ENCODE measurements at places on chromosomes 4 and X. TPM values are rescaled to one million over a fixed set of nuclear protein-coding genes. Genes with fewer than 3 reads are reported as not detected.
A peak's percentile ranks its signal among the peaks of the same experiment; 100 is the strongest.

GRCh38 chrX:132483951-132484350, 4.9 kb downstream of the MBNL3 start:
- no peak for DNase-seq

GRCh38 chr4:173318648-173319211, 15.4 kb downstream of the HMGB2 start:
- no peak for DNase-seq

MAGEC3 gene
- total RNA-seq, result not detected

DNA sequence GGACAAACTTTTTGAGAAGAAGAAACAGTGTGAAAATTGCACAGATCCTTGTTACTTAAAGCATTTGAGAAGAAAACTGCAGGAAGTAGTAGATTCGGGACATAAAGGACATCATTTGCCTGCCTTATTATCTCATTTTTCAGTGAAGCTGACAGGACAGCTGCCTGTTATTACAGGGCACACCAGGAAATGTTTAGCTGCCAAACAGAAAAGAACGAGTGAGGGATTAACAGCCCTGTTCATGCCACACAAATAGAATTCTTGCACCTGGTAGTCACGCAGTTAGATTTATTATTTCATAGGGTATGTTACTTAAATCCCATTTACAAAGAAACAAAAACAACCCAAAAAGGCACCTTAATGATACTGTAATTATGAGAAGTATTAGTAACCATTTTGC, 100.6 kb downstream of the CHIC2 start:
- no peak for DNase-seq

GRCh38 chr4:92952426-92952825, 648.7 kb downstream of the GRID2 start:
- no peak for DNase-seq

USP17L15 gene
- not detected for total RNA-seq

SPOCK3 gene
- not detected for total RNA-seq

- DNase-seq, result peak; percentile 34
These were observed 44.7 kb upstream of the FGF13 start for GRCh38 chrX:138756234-138756633.

DNA sequence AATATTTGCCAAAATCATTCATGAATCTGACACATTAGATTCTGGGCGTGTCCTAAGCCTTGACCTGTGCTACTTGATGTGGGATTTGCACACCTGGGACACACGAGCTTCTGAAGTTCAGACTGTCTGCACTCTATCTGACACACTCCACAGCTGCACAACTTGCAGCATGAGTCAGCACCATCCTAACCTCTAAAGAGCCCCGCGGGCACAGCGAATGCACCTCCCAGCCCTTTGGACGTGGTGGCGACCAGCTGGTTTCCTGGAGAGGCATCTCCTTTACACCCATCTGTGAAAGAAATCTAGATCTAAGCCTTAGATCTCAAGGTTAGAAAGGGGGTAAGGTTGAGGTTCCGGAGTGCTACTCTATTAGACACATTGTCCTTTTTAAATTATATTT, 69.2 kb downstream of the SORBS2 start:
- DNase-seq, result no peak

- no peak for DNase-seq
These were observed 77.9 kb upstream of the ADRA2C start for GRCh38 chr4:3688018-3688998.

DCLK2 gene
- 19.9 TPM for total RNA-seq

MAGEE2 gene
- not detected for total RNA-seq

DNA sequence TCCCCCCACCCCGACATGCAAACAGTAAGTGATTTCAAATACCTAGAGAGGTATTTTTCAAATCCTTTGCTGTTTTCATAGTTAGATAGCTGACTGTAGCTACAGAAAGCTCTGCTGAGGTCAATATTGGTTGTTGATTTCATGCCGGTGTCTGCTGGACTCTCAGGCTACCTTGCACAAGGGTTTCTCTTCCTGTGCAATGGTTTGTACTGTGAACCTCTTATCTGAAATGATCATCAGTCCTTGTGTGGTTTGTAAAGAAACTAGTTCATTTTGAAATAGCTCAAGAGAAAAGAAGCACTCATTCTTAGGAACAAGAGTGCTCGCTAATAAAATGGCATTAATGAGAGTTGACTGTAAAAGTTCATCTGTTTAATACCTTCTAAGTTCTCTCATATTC, 2.1 kb downstream of the MTM1 start:
- no peak for DNase-seq

CT47B1 gene
- total RNA-seq, result not detected

EGF gene
- 13.8 TPM for total RNA-seq

DNA sequence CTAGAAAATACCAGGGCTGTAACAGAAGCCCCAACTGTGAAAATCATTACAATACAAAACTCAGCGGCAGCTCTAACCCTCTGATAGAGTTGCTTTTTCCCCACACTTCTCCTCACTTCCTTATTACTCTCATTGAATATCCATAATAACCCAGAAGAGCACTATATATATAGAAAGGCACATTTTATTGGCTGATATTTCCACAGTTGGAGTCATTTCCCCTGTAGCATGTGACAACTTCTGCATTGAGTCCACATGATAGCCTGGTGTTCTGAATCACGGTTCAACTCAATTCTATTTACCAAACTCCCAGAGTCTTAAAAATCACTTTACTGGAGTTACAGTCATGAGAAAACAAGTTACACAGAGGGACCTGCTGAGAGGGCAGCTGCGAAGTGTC, 46.6 kb upstream of the NWD2 start:
- DNase-seq, result no peak

- DNase-seq, result no peak
These were observed 1319.7 kb upstream of the TENM3 start for GRCh38 chr4:180923486-180923885.

- DNase-seq, result peak; percentile 52
These were observed 76.1 kb downstream of the CHST7 start for GRCh38 chrX:46649421-46650260.

DNA sequence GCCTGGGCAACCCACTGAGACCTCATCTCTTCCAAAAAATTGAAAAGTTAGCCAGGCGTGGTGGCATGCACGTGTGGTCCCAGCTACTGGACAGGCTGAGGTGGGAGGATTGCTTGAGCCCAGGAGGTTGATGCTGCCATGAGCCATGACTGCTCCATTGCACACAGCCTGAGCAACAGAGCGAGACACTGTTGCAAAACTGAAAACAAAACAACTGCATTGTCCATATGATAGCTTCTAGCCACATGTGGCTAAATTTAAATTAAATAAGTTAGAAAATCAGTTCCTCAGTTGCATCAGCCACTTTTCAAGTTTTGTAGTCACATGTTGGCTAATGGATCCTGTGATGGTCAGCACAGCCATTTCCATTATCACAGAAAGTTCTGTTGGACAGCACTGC, 67.9 kb downstream of the GAB1 start:
- no peak for DNase-seq

- no peak for DNase-seq
These were observed 153.7 kb downstream of the AWAT2 start for GRCh38 chrX:69896046-69896445.

- DNase-seq, result no peak
These were observed 44.0 kb downstream of the RELL1 start for GRCh38 chr4:37641886-37642849.

AKAP4 gene
- total RNA-seq, result not detected

GRCh38 chr4:54959131-54959530, 166.3 kb downstream of the KDR start:
- DNase-seq, result no peak

DNA sequence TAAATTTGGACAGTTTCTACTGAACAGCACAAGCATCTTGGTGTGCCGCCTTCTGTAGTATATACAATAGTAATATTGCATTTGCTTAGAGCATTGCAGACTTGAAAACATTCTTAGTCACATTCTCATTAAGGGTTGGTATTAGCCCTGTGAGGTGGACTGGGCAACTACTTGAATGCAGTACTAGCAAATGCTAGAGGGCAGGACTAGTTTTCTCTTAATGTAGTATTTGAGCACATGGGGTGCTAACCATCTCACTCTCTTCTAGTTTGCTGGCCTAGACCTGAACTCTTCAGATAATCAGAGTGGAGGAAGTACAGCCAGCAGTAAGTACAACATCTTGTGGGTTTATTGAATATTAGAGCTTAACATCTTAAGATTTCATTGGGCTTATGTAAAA, 3.2 kb downstream of the DDX3X start:
- no peak for DNase-seq

RNF212 gene
- 0.30 TPM for total RNA-seq

TCP11X2 gene
- not detected for total RNA-seq

- DNase-seq, result no peak
These were observed 393.8 kb upstream of the GRID2 start for GRCh38 chr4:91909963-91910362.

PDLIM3 gene
- 208 TPM for total RNA-seq

HTRA3 gene
- total RNA-seq, result 123 TPM

MSX1 gene
- total RNA-seq, result 3.9 TPM

Measured in Right ventricle myocardium superior (tissue), 1 donor.